ENCODE measurements at places on chromosomes 4 and X.

DNA sequence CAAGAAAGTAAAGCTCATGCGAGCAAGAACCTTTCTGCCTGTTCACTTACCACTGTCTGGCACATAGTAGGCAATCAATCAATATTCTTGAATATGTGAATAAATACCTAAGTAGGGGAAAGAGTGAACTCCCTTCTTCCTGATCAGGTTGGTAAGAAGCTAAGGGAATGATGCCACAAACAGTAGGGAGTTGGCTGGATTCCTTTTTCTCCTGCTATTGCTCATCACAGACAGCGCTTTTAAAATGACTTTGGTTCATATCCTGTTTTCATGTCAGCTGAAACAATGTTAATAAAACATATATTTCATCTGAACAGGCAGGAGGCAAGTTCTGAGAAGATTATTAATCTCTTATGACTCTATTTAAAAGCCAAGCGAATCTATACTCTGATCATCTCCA lies 99.2 kb downstream of the NSUN7 start:
- DNase-seq: no peak

- peak; percentile 26 for DNase-seq
Measured at GRCh38 chr4:8260656-8261111, 8.9 kb upstream of the HTRA3 start.

GRCh38 chrX:20753076-20753475 lies 486.4 kb upstream of the RPS6KA3 start:
- DNase-seq: no peak

DNA sequence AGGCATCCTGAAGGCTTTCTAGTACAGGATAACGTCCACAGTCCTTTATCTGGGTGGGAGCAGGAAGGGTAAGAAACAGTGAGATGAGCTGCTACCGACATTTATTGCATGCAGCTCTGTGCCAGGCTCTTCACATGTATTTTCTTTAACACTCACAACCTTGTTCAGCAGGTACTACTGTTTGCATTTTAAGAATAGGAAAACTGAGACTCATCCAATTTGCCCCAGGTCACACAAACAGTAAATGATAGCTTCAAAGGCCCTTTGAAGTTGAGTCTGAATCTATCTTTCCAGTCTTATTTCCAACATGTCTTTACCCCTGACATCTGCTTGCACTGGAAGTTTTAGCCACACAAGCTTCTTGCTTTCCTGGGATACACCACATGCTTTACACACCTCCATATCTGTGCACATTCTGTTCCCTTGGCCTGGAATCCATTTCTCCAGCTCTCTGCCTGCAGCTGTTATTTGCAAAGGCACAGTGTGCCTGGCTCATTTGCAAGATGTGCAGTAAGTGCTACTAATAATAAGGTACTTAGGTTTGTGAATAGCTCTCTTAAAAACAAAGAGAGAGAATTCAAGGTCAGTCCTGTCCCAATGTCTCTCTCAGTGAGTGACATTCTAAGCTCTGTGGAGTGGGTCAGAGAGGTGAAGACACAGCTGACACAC lies 61.2 kb downstream of the METTL14 start:
- peak; percentile 53 for DNase-seq

GRCh38 chr4:872241-872981 lies 46.5 kb upstream of the CPLX1 start:
- no peak for DNase-seq

GRCh38 chrX:13029887-13030771 lies 14.3 kb downstream of the FAM9C start:
- DNase-seq: no peak

GRCh38 chr4:137420901-137421396 lies 111.3 kb downstream of the PCDH18 start:
- no peak for DNase-seq

DNA sequence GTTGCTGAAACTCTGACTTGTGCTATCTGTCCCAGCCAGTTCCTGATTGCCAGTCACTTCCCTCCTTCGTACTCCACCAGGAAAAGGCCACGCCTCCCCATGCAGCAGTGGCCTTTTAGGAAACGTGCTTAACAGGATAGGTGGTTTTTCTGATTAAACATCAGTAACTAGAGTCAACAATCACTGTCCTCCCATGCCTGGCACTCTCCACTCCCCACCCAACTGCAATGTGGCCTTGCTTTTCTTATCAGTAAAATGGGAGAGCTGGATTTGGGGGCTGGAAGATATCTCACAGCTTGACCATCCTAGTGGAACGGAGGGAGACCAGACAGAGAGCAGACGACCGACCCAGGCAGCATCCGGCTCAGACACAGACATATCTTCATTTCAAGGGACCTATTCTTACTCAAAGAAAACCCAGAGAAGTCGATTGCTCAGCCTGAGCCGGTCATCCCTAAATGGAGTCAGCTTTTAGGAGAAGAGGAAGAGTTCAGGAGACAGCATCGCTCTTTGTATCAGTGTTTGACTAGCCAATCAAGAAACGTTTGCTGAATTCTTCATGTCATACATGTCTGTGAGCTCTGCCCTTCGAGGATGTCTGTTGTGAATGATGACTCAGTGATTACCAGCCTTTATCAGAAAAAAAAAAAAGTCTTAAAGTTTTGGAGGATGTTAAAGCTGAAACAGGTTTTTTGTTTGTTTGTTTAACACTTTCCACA lies 12.7 kb upstream of the UBA6 start:
- no peak for DNase-seq

DNA sequence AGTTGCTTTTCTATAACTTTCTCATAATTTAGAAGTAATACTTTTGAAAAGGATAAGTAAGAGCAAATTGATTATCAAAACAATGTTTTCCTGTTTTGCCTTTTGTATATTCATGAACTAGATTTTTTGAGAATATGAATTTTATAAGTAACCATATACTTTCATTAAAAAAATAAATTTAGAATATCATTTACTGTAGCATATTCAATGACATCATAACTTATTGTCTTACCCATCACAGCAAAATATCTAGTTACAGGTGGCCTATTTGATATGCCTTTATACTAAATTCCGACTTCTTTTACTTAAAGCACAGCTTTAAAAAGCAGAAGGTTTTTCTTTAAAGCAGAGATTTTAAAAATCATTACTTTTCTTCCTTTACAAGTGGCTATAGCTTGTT lies 20.1 kb downstream of the BLTP1 start:
- DNase-seq: no peak

DNA sequence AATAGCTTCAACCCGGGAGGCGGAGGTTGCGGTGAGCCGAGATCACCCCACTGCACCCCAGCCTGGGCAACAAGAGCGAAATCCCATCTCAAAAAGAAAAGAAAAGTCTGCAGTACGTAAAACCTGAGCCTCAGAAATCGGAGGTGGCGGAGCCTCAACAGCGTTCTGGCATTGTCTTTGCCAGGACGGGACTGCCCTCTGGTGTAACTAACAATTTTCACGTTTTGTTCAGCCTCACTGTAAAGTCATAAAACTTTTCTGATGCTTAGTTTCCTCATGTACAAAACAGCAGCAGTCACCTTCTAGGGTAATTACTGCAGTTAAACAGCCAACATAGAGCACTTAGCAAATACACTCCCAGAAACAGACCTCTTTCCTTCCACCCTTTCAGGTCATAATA lies 121.7 kb downstream of the RBM47 start:
- DNase-seq: peak; percentile 28

- DNase-seq: no peak
Measured at GRCh38 chrX:31704938-31705337, 633.1 kb upstream of the FTHL17 start.

DNA sequence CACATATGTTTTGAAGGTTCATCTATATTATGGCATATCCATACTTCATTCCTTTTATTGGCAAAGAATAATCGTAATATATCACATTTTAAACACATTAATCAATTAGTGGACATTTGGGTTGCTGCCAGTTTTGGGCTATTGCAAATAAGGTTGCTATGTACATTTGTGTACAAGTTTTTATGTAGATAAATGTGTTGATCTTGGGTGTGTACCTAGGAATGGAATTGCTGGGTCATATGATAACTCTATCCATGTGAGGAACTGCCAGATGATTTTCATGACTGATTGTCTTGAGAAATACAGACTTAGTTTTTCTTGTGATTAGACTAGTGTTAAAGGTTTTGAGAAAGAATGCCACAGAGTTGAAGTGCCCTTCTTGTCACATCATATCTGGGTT lies 99.2 kb upstream of the RAB40AL start:
- no peak for DNase-seq

- DNase-seq: no peak
Measured at GRCh38 chr4:41079881-41080560, 134.3 kb downstream of the APBB2 start.

- no peak for DNase-seq
Measured at GRCh38 chr4:107050525-107051135, 14.5 kb upstream of the DKK2 start.

- no peak for DNase-seq
Measured at GRCh38 chr4:182885738-182886077, 31.5 kb downstream of the DCTD start.

DNA sequence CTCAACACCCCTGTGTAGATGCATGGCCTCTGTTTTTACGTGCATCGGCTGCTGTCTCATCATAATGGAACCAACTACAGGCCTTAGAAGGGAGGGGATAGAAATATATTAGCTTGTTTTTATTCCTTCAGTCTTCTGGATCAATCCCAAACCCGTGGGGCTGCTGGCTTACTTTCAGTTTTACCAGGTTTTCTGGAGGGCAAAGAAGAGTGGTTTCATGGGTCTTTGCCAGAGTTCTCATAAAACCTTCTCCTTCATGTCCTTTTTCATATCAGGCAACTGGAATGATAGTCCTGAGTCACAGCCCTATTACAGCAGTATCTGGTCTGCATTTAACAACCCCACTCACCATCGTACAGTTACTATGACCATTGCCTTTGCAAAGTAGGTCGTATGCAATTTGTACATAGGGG lies 34.6 kb downstream of the PPP2R2C start:
- no peak for DNase-seq

GRCh38 chrX:51889851-51890250 lies 3.6 kb upstream of the MAGED1 start:
- DNase-seq: no peak

DNA sequence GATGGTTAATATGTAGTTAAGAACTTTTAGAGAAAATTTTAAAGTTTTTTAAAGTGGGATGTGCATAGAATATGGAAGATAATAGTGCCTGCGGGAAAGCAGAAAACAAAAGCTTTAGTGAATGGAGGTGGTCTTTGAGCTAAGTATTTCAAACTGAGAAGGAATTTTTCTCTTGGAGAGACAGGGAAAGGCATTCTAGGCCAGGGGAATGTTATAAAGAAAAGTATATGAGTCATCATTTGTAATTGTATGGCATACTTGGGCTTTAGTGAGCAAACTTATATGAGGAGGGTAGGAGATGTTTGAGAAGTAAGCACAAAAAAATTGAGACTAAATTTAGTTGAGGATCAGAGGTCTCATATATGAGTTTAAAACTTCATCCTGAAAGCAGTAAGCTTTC lies 467.0 kb downstream of the PPARGC1A start:
- DNase-seq: no peak

DNA sequence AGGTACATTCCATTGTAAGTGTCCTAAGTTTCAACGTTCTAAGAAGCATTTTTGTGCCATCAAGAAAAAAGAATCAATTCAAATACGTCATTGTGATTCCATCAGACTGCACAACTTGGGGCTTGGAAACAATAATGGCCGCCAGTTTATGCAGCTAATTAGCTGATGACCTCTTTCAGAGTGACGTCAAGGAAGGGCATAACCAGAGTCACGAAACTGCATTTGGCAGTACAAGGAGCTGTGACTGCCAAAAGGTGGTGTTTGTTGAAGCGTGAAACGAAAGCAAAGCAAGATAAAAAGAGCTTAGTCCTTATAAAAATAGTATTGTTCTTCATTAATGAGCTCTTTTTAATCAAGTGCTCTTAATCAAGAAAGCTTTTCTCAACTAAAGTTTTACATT lies 81.1 kb upstream of the SH3RF1 start:
- DNase-seq: no peak

GRCh38 chrX:105314458-105314857 lies 94.0 kb upstream of the TEX13A start:
- no peak for DNase-seq

GRCh38 chr4:88573995-88574394 lies 18.3 kb upstream of the HERC3 start:
- no peak for DNase-seq

GRCh38 chr4:142874684-142875083 lies 28.6 kb upstream of the INPP4B start:
- no peak for DNase-seq

- no peak for DNase-seq
Measured at GRCh38 chrX:16063141-16063540, 60.2 kb upstream of the GRPR start.

- DNase-seq: no peak
Measured at GRCh38 chrX:111170017-111170416, 74.0 kb downstream of the PAK3 start.

- no peak for DNase-seq
Measured at GRCh38 chr4:8270912-8271815, 1.6 kb downstream of the HTRA3 start.

- no peak for DNase-seq
Measured at GRCh38 chr4:73281396-73281795, 22.8 kb upstream of the ANKRD17 start.

GRCh38 chr4:33696586-33696985 lies 2547.7 kb downstream of the ARAP2 start:
- DNase-seq: no peak

DNA sequence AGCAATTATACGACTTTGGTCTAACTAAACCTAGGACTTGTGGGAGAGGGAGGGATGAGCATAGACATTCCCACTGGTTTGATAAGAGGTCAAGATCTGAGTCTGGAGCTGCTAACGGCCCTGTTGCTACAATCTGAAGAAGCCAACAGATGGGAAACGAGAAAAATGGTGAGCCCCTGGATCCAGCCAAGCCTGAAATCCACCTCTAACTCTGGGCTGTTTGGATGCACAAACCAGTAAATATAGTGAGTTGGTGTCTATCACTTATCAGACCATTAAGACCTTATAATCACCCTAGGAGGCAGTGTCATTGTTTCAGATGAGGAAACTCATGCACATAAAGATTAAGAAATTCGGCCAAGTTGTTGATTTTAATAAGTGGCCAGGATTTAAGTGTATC lies 50.5 kb downstream of the ADGRA3 start:
- DNase-seq: no peak

GRCh38 chrX:154046031-154046781 lies 26.5 kb upstream of the IRAK1 start:
- DNase-seq: no peak

DNA sequence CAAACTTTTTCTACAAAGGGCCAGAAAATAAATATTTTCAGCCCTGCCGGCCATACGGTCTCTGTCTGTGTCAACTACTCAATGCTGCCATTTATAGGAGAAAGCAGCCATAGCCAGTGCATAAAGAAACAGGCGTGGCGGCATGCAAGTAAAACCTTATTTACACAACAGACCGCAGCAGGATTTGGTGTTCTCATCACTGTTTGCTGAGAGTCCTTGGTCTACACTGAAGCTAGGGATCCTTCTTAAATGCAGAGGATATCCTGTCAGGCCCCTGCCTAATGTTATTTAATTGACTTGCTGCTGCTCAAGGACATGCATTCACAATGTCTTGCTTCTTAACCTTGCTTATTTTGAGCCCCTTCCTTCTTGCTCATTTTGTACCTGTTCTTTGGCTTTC lies 54.7 kb downstream of the CPE start:
- DNase-seq: no peak

- no peak for DNase-seq
Measured at GRCh38 chrX:1424147-1424851, 28.4 kb downstream of the ASMTL start.

- DNase-seq: peak; percentile 49
Measured at GRCh38 chrX:74343343-74344279, 39.6 kb downstream of the ZCCHC13 start.

GRCh38 chr4:10124167-10124930 lies 7.8 kb upstream of the WDR1 start:
- no peak for DNase-seq
